ENCODE measurements at places on chromosomes 5 and 9.

GRCh38 chr5:76820526-76820890 lies 1.7 kb downstream of the F2RL1 start:
- no peak for DNase-seq

GRCh38 chr5:10264604-10265003 lies 14.5 kb downstream of the CCT5 start:
- DNase-seq: no peak

- DNase-seq: no peak
Observed at GRCh38 chr5:101390151-101390908, 487.2 kb upstream of the ST8SIA4 start.

DNA sequence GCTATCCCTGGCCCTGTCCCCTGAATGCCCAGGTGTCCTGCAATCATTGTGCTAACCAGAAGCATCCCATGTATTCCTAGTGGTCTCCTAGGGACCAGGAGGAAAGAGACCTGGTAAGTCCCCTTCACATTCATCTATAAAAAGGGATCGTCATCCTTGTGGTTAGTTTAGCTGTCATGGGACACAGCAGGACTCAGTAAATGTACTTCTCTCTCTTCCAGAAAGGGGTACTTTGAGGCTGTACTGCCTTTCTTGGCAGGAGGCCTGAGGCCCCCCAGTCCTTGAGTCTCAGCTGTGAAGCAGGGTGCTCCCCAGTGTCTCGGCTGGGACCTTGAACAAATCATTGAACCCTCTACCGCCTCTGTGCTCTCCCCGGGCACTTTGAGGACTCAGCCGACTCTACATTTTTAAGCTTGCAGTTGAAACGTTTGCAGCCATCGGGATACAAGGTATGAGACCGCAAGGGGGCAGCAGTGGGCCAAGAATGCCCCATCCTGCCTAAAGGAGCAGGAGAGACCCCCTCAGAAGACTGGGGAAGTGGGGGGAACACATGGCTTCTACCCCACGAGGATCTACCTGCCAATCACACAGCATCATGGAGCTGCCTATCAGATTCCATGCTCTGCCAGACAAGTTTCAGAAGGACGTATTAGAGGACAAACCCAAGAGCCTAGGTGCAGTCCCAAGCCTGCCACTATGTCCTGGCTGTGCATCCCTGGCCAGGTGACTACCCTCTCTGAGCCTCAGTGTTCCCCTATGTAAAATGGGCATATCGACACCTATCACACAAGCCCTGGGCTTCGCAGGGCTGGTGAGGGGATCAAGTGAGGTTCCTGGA lies 2.4 kb upstream of the PHYKPL start:
- DNase-seq: peak; percentile 56

DNA sequence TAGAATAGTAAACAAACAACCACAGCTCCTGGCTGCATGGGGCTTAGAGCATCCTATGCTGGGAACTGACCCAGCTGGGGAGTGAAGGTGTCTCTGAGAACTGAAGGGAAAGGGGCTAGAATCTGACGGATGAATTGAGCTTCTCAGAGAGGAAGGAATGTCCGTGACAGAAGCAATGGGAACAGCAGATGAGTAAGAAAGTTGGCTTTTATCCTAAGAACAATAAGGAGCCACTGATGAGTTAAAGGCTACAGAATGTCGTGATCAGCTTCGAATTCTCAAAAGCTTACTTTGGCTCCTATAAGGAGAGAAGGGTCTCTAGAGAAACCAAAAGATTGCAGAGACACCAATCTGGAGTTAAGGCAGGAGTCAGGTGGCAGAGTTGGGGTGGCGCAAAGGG lies 52.6 kb downstream of the EBF1 start:
- DNase-seq: no peak

DNA sequence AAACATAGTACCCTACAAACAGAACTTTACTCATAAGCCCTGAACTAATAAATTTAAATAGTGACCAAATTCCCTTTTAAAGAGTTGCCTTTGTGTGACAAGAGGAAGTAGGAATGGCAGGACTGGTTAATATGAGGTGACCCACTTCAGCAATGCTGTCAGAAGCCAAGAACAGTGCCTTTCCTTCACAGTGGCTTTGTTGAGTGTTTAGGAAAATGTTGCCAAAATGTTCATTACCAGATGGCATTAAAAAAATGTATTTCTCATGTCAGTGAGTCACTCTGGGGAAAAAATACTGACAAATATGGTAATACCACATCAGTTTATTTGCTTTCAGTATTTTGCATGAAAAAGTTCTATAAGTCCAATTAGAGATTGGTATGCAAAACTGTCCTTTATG lies 103.3 kb downstream of the DIRAS2 start:
- DNase-seq: no peak

DNA sequence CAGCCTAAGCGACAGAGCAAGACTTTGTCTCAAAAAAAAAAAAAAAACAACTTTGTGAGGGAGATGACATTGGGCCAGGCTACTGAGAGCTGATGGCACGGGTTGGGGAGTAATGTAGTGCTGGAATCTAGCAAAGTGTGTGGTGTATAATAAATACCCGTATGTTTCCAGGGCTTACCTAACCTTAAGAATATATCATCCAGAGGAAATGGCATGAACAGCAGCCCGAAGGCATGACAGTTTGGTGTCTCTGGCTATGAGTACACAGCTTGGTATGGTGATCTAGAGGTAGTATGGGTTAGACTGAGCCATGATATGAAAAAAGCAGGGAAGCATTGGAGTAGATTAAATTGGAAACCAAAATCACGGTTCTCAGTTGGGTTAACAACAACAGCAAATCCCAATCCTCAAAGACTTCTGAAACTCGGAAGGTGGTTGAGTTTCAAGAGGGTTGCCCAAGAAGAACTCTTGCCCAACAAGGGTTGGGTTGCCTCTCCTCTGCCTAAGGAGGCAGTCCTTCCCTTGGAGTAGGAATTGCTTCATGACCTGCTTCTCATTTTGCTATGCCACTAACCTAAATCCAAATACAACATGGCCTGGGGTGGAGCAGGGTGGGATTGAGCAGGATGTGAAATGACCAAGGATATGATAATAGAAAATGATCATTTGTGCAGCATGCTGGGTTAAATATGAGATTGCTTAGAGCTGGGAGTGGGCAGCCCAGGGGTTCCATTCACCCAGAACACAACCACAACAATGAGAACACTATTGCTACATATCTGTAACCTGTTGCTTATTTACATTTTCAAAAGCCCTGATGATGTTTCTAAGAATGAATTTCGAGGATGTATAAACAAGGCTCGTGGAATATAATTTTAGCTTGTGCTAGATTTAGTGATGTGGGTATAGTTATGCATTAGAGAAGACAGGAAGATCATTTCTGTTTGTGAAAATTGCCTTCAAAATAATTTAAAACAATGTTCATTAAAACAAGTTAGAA lies 64.6 kb upstream of the ZFR start:
- DNase-seq: no peak

DNA sequence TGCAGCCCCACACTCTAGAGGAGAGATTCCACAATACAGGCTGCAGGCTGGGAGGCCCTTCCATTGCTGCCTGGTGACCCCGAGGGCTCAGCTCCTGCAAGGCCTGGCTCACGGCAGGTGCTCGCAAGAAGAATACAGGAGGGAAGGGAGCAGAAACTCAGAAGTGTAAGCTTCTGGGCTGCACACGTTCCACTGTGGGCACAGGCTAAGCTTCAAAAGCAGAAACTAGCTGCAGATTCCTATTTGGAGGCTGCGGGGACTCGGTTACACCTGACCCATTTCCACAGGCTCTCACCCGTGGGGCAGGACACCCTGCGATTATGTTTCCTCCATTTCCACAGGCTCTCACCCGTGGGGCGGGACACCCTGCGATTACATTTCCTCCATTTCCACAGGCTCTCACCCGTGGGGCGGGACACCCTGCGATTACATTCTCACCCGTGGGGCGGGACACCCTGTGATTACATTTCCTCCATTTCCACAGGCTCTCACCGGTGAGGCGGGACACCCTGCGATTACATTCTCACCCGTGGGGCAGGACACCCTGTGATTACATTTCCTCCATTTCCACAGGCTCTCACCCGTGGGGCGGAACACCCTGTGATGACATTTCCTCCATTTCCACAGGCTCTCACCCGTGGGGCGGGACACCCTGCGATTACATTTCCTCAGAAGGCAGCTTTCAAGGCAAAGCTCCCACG lies 10.3 kb downstream of the LPCAT1 start:
- no peak for DNase-seq

GRCh38 chr5:151384106-151384505 lies 36.7 kb upstream of the SLC36A2 start:
- DNase-seq: no peak

GRCh38 chr5:170434966-170435605 lies 45.9 kb upstream of the KCNMB1 start:
- DNase-seq: peak; percentile 40

- no peak for DNase-seq
Observed at GRCh38 chr5:16763211-16763610, 146.4 kb upstream of the RETREG1 start.

DNA sequence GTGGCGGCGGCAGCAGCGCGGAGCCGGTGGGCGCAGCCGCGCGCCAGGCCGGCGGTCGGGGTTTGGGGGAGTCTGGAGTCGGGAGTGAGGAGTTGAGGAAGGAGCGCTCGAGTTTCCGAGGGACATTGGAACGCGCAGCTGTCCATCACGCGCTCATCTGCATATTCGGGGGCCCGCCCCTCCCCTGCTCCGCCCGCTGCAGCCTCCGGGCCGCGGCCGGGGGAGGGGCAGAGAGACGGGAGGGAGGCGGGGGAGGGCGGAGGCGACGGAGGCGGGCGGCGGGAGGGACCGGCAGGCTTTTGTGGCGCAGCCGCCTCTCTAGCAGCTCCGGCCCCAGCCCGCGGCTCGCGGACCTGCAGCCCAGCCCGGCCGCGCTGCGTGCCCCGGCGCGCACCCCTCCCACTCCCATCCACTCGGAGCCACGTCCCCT lies at the start of gene IRX2:
Gene IRX2 (minus strand): TSS at position 86 of the 430 bp plus-strand sequence. CDS start 264 bp downstream, outside the sequence.
- no peak for DNase-seq

- no peak for DNase-seq
Observed at GRCh38 chr5:51398875-51399642, 15.8 kb downstream of the ISL1 start.

DNA sequence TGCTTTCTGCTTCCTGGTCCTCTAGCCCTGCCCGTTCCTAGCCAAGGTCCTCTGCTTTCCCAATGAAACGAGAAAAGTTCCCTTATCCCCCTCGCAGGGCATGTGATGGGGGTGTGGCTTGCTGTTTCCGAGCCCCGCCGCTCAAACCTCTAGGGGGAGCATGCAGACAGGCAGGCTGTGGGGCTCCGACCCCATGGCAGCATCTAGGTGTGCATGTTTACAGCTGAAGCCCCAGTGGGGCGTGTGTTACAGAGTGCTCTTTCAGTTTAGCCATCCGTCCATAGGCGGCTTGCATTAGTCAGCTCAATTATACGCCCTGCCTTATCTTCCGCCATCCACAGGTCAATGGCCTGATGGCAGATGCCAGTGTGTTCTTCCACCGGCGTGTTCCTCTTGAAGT lies 48.3 kb upstream of the SPATA31E1 start:
- no peak for DNase-seq

- DNase-seq: no peak
Observed at GRCh38 chr5:17966640-17967402, 332.6 kb downstream of the TAF11L14 start.

- DNase-seq: no peak
Observed at GRCh38 chr9:87810679-87811178, 71.9 kb upstream of the SPATA31E1 start.

GRCh38 chr9:101387871-101388506 lies 3.2 kb upstream of the BAAT start:
- no peak for DNase-seq
